Activated naive CD8-positive, alpha-beta T cell treated with anti-CD3 and anti-CD28 coated beads, Interleukin-2, amount 10 ng/mL, durations not matched to agents 7 days and 5 days (primary cell): ENCODE measurements at places on chromosomes 13 and 19. TPM values are rescaled to one million over a fixed set of nuclear protein-coding genes. Genes with fewer than 3 reads are reported as not detected.

DNA sequence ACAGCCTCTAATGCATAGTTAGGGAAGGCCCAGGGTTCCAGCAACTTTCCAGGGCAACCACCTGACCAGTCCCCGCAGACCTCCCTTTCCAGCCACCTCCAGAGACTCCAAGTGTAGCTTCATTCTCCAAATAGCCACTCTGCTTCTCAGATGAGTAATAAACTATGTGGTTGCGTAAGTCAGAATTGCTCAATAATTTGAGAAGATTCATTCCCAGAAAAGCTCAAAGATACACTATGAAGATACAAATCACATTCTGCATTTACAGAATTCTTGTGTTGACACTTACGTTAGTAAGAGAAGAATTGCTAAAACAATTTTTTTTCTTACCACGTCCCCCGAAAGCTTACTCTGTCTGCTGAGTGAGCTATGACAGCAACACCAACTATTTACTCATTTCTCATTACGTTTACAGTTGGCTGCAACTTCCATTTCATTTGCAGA is 8.2 kb upstream of the LATS2 start:
- no peak overlapping the region for H3K27ac ChIP-seq
- DNase-seq = no peak
- H3K4me1 ChIP-seq = peaks cover 17% of the 10 kb centered on the region
- H3K36me3 ChIP-seq = no peaks in the 10 kb centered on the region
- H3K27me3 ChIP-seq = peaks cover 12% of the 10 kb centered on the region

- no peaks in the 10 kb centered on the region for H3K36me3 ChIP-seq
- no peak for DNase-seq
- no peak overlapping the region for H3K27ac ChIP-seq
- peaks cover 3% of the 10 kb centered on the region for H3K27me3 ChIP-seq
- H3K4me3 ChIP-seq = no peak overlapping the region
Observed at GRCh38 chr13:111521691-111522229, 201.3 kb downstream of the TEX29 start.

C19orf18 gene
- total RNA-seq = 0.79 TPM

KMT2B gene
- 75.9 TPM for total RNA-seq
